ENCODE measurements at places on chromosomes 16 and 17.

DNA sequence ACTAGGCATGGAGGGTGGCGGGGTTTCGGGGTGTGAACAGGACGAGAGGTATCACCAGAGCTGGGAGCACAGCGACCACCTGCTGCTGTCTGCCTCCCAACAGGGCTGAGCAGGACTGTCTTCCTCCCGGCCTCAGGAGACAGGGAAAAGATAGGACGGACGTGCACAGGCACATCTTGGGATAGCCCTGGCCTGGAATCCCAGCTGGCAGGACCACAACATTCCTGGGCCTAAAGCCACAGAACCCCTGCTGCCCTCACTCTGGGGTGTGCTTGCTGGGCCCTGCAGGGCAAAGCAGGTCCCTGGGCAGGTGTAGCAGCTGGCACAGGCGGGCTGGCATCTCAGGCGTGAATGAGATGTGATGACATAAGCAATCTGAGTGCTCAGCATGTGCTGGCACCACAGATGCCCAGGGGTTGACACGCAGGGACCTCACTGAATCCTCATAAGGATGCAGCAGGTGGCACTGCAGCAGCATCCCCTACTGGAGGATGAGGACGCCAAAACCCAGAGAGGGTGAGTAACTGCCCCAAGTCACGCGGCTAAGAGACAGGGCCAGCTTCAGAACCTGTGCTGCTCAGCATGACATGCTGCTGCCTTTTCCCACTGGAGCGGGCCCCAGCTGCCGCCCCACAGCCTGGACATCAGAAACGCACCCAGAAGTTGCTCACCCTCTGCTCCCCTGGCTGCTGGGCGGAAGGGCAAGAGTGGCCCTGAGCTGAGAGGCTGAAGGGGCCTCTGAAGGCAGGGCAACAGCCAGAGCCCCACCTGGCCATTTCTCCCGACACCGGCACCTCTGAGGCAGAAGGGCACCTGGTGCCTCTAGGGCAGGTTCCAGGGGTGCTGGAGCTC is 7.1 kb downstream of the CORO7 start:
- DNase-seq, result no peak

DNA sequence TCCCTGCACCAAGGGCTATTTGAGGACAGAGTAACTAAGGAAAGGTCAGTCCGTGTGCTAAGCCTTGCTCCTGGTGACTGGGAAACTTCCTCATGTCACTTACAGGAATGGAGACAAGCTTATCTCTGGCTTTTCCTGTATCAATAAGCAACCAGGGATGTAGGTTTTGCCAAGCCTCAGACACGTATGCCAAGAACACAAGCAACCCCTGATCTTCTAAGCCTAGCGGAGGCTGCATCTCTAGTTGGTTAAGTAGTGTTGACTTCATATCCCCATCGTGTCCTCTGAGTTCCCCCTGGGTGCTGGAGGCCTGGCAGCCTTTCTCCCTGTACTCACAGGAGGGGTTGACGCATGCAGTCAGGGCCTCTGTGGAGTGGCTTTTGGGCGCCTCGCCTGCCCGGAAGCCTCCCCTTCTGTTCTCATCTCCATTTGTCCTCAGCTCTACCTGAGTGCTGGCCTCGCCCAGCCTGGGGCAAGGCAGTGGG is 1.4 kb upstream of the C1QTNF1 start:
- no peak for DNase-seq

GRCh38 chr16:1545044-1546040 is 11.9 kb downstream of the TMEM204 start:
- DNase-seq, result no peak

- peak; percentile 28 for DNase-seq
These were observed 840 bp downstream of the MYO1C start for GRCh38 chr17:1491443-1492248.

DNA sequence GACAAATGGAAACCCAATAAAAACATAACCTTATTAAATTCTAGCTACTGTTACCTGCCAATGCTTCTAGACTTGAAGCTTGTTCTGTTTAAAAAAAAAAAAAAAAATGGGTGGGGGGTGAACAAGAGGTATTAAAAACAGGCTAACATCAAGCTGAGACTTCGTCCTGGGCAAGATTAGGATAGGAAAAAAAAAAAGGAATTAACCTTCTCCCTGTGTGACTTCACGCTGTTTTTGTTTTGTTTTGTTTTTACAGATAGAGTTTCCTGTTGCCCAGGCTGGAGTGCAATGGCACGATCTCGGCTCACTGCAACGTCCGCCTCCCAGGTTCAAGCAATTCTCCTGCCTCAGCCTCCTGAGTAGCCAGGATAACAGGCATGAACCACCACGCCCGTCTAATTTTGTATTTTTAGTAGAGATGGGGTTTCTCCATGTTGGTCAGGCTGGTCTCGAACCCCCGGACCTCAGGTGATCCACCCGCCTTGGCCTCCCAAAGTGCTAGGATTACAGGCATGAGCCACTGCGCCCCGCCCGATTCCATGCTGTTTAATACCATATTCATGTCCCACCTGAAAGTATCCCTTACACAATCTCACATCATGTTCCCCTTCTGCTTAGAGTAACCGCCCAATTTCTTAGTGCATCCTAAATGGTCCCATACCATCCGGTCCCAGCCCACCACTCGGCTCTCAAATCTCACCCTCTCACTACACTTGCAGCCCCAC is 2.2 kb downstream of the USP31 start:
- DNase-seq, result no peak

DNA sequence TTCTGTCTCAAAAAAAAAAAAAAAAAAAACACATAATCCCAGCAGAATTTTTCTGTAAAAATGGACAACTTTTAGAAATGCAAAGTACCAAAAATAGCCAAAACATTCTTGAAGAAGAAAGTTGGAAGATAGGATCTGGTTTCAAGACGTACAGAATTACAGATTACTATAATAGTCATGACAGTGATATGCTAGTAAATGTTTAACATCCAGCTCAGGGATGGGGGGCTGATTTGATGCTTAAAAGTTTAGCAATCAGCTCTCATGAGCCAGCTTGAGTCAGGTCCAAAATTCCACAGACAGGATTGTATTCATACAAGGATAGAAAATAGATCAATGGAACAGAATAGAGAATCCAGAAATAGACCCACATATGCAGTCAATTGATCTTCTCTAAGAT is 100.5 kb downstream of the CYB561 start:
- no peak for DNase-seq

- DNase-seq, result no peak
These were observed 727 bp downstream of the RPL26 start for GRCh38 chr17:8382052-8382879.

DNA sequence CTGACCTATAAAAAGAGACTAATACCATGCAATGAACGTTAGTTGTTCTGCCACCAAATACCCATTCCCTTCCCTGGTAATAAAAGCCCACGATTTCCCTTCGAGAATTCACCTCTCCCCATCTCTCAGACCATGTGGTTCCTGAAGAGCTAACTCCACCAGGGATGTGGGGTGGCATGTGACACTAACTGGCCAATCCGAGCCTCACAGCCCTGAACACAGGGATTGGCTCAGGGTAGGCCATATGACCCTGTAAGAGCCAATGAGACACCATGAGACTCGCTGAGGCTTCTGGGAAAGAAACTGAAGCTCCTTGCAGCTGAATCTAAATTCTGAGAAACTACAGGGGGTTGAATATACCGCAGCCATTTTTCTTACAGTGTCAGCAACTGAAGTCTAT is 21.1 kb downstream of the HELZ start:
- peak; percentile 38 for DNase-seq

DNA sequence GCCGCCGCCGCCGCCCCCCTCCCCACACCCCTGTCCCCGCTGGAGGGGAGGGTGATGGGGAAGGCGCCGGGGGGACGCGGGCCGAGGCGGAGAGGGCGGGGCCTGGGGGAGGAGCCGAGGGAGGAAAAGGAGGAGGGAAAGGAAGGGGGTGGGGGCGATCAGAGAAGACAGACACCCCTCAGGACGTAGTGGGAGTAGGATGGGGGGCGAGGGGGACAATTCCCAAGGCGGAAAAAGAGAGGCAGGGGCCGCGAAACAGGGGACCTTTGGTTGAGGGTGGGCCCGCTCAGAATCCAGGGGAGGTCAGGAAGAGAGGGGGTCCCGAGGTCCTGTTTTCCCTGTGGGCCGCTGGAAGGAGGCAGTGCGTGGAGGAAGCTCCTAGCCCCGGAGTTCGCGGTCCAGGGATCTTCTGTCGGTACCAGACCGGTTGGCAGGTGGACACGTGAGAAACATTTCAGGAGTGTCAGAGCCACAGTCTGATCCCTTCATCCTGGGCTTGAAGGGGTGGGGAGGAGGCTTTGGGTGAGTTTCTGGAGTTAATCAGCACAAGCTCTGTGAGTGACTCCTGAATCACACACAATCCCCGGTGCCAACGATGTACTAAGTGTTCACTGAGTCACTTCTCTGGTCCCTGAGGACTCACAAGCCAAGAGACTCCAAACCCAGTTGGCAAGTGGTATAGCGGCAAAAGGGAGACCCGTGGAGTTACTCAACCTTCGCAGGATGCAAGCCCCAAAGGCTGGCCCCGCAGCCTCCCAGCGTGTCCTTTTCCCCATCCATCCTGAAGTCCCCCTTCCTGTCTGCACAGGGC is at the start of gene XYLT1:
Gene XYLT1, minus strand, starts transcription at position 53 of the 811 bp plus-strand sequence. CDS start 164 bp downstream, outside the sequence.
- DNase-seq, result no peak

GRCh38 chr17:2090804-2091534 is 36.1 kb downstream of the HIC1 start:
- peak; percentile 27 for DNase-seq

DNA sequence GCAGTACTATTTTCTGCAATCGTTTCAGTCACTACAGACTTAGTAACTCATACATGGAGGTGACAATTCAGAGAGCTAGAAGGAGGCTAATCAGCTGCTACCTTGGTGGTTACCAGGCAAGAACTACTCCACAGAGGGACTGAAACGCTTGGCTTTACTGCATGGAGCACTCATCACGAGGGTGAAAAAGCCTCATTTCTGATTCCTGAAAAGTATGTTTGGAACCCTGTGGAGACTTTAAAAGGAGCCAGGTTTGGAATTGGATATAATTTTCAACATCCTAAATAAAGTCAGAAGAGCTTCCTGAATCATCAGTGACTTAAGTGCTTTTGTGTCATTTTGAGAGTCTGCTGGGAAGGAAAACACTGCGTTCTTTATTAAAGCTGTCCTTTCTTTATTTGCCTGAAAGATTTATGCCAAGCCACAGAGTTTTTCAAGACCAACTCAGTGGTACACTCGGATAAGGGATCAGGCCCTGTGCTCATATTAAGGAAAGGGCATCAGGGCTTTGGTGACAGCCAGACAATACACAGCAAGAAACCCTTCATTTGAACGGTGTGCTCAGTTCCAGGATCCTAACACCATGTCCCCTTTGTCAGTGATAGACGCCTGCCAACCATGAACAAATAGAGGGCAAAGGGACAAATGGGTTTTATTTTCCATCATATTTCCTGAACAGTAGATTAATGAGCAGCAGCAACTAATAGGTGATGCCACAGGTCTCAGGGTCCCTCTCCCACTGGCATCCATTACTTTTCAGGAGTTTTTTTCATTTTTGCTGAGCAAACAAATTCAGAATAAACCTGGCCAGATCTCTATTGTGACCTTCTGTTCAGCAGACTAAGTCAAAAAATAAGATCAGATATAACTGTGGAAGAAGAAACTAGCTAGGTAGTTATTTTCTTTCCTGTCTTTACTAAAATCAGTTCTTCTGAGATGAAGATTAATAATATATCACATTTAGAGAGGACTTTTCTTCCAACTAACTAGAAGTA is 80.5 kb upstream of the CLEC18B start:
- DNase-seq, result no peak

GRCh38 chr17:34135841-34136240 is 119.2 kb upstream of the CCL2 start:
- DNase-seq, result no peak

GRCh38 chr16:49377196-49377755 is 3.7 kb downstream of the C16orf78 start:
- no peak for DNase-seq

DNA sequence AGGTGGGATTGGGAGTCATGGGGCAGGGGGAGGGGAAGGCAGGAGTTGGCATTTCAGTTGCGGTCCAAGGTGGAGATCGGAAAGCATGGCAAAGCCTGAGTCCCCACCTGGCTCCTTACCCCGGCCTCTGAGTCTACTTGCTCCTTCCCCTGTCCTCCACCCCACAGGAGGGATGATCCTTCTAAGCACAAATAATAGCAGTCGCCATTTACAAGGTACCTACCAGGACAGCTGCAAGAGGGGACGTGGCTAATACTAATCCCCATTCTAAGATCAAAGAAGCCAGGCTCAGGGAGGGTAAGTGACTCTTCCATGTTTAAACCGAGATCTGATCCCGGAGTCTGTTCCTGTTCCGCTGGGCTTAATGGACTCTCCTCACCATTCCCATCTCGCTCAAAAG is 396.3 kb downstream of the SLC39A11 start:
- DNase-seq, result no peak

GRCh38 chr16:60945225-60945624 is 1091.0 kb downstream of the CDH8 start:
- peak; percentile 5 for DNase-seq

DNA sequence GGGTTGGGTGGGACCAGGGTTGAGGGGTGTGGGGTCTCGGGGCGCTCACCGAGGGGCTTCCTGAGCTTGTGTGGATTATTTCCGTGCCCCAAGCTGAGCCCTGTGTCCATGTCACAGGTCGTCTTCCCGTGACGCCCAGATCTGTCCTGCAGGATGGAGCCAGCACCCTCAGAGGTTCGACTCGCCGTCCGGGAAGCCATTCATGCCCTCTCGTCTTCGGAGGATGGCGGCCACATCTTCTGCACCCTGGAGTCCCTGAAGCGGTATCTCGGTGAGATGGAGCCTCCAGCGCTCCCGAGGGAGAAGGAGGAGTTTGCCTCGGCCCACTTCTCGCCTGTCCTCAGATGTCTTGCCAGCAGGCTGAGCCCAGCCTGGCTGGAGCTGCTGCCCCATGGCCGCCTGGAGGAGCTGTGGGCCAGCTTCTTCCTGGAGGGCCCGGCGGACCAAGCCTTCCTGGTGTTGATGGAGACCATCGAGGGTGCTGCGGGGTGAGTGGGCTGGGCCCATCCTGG is 1.0 kb downstream of the TELO2 start:
- DNase-seq, result peak; percentile 43

GRCh38 chr17:8488901-8489300 is 53.2 kb downstream of the NDEL1 start:
- no peak for DNase-seq

- DNase-seq, result no peak
These were observed 4.2 kb downstream of the SRSF2 start for GRCh38 chr17:76732734-76733617.

GRCh38 chr17:67619555-67619954 is 98.2 kb upstream of the NOL11 start:
- DNase-seq, result no peak

GRCh38 chr16:15598648-15599190 is 44.2 kb downstream of the MARF1 start:
- no peak for DNase-seq

- DNase-seq, result no peak
These were observed 226.1 kb downstream of the C16orf78 start for GRCh38 chr16:49599704-49600103.

DNA sequence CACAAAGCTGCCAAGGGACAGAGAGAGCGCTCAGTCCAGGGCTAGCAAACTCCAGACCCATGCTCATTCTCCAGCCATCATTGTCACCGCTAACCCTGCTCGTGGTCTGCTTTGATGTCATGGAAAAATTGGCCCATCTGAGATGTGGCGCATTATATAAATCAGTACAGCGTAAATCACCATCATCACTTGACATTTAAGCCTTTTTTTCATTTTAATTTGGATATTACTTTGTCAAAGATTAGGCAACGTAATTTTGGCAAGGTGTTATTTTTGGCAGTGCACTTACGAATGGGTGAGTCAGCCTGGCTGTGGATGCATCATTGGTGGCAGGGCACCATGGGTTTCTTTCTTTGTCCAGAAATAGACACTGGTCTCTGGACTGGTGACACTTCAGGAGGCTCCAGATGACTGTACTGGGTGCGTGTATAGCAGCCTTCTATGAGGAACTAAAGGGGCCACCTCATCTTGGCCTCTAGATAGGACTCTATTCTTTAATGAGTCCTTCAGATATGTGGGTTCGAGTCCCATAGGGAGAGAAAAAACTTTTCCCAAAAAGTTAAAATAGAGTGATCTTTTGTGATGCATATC is 166.3 kb downstream of the MSI2 start:
- no peak for DNase-seq

Measured in HAP-1 (cell line).